ENCODE measurements at places on chromosomes 5 and 9.

- DNase-seq: no peak
Observed at GRCh38 chr5:178208540-178209227, 4.4 kb downstream of the HNRNPAB start.

GRCh38 chr9:7341571-7341970 lies 458.0 kb downstream of the DMAC1 start:
- DNase-seq: no peak

- DNase-seq: no peak
Observed at GRCh38 chr5:172493906-172494305, 39.6 kb upstream of the SH3PXD2B start.

DNA sequence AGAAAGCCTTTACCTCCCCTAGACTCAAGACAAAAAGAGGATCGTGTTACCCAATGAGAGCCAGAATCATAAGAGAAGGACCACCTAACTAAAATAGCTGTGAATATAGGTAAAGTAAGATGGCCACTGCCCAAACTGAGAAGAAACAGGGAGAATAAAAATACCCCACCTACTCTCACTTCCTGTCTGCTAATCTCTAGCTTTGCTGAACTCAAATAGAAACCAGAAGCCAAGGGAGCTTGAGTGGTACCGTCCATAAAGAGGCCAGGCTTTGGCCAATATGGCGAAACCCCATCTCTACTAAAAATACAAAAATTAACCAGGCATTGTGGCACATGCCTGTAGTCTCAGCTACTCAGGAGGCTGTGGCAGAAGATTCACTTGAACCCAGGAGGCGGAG lies 123.0 kb upstream of the FST start:
- DNase-seq: no peak

GRCh38 chr5:37776826-37777225 lies 63.0 kb downstream of the GDNF start:
- DNase-seq: no peak

DNA sequence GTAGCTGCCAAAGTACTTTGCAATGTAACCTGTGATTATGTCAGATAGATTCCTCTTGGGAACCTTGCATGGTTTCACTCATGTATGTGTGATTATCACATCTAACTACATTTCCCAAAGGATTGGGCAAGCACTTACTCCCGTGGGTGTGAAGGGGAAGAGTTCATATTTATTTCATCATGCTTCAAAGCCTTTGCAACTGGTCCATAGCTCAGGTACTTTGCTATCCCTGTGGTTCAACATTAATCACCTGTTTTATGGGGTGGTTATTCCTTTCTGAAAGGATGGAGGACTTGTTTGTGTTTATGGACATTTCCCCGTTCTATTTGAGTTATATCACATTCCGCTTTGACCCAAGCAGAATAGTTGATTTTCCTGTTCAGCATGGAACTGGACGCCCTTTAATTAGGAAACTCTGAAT lies 13.6 kb upstream of the ERMP1 start:
- no peak for DNase-seq

GRCh38 chr9:4923580-4924544 lies 61.2 kb upstream of the JAK2 start:
- DNase-seq: no peak

- no peak for DNase-seq
Observed at GRCh38 chr5:168706655-168707069, 127.5 kb upstream of the PANK3 start.

GRCh38 chr5:132094393-132095076 lies 20.9 kb downstream of the CSF2 start:
- DNase-seq: peak; percentile 90

DNA sequence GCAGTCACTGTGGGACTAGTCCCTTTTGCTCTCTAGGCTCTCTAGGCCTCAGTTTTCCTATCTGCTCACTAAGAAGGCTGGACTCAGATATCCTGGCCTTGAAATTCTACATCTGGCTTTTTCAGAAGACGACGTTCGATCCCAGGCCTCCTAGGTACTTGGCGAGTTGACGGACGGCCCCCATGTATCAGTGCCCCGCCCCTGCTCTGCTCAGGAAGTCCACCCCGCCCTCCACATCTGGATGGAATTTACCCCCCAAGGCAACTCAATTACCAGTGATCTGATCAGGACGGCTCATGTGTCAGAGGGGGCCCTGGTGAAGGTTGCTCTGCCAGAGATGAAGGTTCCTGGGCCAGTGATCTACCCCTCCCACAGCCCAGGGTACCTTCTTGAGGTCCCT lies 44.1 kb upstream of the SYNPO start:
- no peak for DNase-seq

DNA sequence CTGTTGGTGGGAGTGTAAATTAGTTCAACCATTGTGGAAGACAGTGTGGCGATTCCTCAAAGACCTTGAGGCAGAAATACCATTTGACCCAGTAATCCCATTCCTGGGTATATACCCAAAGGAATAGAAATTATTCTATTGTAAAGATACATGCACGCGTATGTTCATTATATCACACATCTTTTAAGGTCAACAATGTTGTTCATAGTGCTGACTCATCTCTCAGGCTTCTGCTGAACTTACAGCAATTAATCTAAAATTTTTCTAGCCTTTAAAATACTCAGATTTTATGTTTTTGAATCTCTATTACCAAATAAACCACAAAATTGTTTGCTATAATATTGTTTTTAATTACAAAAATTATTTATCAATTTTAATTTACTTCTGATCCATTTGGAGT lies 38.8 kb upstream of the ZNF618 start:
- DNase-seq: no peak

DNA sequence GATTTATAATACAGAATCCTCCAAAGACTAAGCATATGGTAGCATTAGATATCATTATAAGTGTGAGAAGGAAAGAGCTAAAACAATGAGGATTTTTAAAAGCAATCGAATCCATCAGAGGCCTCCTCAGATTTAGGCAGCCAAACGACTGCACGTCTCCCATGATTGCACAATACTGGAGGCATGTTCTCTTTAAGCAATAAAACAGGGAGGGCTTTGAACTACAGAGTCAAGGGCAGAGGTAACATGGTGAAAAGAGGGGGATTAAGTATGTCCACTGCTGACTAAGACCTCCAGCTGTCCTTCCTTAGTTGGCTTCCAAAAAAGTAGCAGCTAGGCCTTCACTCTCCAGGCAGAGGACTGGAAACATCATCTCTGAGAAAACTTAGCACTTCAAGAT lies 298.7 kb upstream of the RGMB start:
- no peak for DNase-seq

DNA sequence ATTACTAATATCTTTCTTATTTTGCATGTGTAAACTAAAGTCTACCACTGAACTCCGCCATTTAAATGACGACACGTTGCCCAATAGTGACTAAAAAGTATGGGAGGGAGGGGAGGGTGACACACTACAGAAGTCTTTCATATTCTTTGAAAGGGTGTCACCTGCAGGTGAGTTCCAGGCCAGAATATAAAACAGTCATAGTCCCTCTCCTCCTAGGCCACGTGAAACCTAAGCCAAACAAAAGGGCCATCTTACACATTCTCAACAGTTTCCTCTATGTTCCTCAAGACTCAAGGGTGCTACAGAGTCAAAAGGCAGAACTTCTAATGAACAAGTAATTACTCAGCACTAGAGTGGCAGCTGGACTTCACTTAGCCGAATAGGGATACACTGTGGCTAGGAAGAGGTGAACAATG lies 6.4 kb downstream of the CEMIP2 start:
- DNase-seq: no peak

DNA sequence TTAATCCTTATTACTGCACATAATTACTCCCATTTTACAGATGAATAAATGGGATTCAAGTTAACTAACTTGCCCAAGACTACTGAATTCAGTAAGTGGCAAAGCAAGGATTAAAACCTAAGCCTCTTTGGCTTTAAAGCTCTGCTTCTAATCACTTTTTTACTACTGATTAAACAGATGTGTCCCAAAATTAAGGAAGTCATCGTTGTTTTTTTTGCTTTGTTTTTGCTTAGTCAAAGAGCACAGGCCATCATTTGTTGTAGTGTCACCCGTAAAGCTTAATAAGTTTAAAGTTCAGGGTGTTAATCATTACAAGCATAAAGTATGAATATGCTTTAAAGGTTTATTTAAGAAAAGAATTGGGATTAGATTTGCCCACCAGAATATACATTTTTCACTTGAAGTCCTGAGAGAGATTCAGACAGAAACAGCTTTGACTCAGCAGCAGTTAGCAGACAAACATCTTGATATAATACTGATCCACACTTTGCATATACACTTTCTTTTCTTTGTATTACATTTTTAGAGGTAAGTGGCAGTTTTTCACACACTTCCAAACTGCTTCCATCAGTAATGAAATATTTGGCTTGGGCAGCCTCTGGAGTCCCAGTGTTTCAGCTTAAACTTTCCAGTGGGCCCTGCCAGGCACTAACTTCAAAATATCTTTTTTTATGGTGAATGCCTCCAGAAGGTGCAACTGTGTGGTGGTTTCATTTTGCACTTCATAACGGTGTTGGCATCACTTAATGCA lies 52.7 kb downstream of the PIK3R1 start:
- DNase-seq: no peak

DNA sequence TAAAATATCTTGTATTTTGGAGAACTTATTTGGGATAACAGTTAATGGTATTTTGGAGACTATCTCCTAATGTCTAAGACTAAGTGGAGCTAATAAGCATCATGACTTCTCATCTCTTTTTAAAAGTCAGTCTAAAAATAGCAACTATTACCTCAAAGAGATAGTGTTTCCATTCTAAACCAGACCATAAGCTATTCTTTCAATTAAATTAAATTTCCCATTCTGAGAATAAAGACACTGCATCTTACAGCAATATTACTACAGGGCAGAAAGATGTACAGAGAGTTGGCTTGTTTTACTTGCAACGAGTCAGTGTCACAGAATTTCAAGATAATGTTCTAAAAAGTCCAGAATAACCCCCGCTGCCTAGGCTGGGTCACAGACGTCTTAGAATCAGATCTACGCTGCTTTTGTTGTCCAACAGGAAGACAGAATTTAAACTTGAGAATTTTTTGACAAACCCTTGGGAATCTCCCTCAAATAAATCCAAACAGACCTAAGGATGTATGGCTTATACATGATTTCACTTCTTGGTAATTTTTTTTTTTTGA lies 98.9 kb downstream of the USP20 start:
- DNase-seq: no peak

GRCh38 chr5:43231977-43232376 lies 40.0 kb downstream of the NIM1K start:
- DNase-seq: no peak

All from keratinocyte (primary cell).